NCI-H526 (cell line): ENCODE measurements at places on chromosomes 6 and 20.

GRCh38 chr6:17432356-17432755 lies 39.0 kb downstream of the CAP2 start:
- DNase-seq: no peak

DNA sequence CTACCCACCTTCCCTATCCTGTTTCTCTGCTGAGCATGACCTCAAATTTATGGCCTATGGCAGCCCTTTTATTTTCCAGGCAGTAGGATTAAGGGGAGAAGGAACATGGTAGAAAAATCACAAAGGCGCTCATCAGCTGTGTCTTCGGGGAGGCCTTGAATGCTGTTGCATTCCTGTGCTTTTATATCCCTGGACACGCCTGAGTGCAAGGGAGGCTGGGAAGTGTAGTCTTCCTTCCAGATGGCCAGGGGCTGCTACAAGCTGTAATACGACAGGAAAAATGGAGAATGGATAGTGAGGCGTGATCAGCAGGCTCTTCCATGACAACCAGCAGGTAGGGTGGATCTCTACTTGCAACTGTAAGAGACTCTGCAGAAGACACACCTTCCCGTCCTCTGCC lies 210.9 kb upstream of the GGTLC1 start:
- DNase-seq: no peak

DNA sequence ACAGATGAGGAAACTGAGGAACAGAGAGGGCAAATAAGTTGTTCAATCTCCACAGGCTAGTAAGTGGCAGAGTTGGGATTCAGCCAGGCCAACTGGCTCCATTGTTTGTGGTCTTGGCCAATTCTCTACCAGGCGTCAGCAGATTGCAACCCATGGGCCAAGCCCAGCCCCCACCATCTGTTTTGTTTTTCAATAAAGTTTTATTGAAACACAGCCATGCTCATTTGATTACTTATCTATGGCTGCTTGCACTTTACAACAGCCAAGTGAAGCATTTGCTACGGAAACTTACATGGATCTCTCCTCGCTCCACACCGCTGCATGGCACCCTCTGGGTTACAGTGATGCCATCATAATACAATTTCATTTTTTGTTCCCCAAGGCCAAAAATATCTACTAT lies 90.8 kb downstream of the ZNF217 start:
- DNase-seq: peak; percentile 29

- no peak for DNase-seq
Measured at GRCh38 chr20:50911716-50912115, 19.5 kb downstream of the ADNP start.

- peak; percentile 74 for DNase-seq
Measured at GRCh38 chr6:83057705-83058321, 7.8 kb downstream of the UBE3D start.

- DNase-seq: no peak
Measured at GRCh38 chr6:169513478-169514193, 188.2 kb downstream of the WDR27 start.

GRCh38 chr6:13702809-13703302 lies 8.8 kb downstream of the RANBP9 start:
- DNase-seq: no peak

DNA sequence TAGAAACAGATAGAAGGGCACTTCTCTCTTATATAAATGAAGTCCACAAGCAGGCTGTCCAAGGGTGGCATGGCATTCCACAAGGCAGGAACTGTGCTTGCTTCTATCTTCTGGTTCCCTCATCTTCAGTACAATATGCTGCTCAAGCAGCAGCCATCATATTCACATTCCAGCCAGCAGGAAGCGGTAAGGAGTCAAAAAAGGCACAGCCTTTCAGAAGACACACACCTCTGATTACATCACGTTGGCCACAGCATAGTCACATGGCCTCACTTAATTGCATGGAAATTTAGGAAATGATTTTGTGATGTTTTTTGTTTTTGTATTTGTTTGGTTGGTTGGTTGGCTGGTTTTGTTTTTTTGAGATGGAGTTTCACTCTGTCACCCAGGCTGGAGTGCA lies 19.0 kb downstream of the REM1 start:
- DNase-seq: peak; percentile 49

- DNase-seq: no peak
Measured at GRCh38 chr20:8809107-8809953, 259.6 kb upstream of the PLCB4 start.

GRCh38 chr6:148530394-148530953 lies 187.8 kb downstream of the SASH1 start:
- DNase-seq: peak; percentile 24

DNA sequence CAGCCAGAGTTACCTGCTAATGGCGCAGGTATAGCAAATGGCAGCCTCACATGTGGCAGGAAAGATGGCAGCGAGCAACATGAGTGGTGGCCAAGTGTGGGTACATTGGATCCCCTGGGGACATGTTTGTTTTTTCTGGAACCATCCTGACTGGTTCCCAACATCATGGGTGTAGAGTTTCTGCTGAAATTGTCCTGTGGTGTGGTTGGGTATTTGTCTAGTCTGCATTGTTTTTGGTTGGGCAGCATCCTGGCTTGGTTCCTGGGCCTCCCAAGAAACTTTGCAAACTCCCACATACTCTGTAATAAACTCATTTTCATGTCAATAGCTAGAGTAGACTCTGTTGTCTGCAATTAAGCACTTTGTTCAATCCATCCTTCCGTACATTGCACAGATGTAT lies 282.6 kb downstream of the CDC5L start:
- no peak for DNase-seq

- DNase-seq: no peak
Measured at GRCh38 chr20:32114305-32114960, 4.9 kb downstream of the TM9SF4 start.

DNA sequence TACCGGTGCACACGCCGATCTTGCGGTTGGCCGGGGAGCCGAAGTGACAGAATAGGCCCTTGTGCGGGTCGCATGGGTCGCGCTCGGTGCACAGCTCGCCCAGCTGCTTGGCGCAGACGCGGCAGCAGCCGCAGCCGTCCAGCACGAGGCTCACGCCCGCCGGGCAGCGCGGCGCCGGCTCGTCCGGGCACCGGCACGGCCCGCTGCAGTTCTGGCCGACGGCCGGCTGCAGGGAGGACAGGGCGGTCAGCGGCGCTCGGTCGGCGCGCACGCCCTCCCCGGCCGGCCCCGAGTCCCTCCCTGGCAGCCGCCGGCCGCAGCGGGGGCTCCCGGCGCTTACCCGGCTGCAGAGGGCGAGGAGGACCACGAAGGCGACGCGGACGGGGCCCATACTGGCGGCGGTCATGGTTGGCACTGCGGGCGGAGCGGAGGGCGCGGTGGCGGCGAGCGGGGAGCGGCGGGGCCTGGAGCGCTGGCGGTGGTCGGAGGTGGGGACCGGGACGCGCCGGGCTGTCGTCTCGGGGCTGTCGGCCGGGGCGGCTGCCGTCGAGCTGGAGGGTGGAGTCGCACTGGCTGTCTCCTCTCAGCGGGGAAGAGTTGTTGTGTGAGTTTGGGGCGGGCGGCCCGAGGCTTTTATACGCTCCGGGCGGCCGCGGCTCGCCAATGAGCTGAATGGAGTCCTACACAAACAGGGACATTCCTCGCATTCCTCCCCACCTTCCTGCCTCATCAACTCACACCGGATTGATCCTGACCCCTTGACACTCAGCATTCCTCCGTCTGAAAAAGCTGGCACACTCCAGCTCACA lies at the start of gene CCN2:
Gene CCN2, minus strand, starts transcription at position 606 of the 809 bp plus-strand sequence. Its CDS starts 200 bp downstream, at position 406.
- no peak for DNase-seq

DNA sequence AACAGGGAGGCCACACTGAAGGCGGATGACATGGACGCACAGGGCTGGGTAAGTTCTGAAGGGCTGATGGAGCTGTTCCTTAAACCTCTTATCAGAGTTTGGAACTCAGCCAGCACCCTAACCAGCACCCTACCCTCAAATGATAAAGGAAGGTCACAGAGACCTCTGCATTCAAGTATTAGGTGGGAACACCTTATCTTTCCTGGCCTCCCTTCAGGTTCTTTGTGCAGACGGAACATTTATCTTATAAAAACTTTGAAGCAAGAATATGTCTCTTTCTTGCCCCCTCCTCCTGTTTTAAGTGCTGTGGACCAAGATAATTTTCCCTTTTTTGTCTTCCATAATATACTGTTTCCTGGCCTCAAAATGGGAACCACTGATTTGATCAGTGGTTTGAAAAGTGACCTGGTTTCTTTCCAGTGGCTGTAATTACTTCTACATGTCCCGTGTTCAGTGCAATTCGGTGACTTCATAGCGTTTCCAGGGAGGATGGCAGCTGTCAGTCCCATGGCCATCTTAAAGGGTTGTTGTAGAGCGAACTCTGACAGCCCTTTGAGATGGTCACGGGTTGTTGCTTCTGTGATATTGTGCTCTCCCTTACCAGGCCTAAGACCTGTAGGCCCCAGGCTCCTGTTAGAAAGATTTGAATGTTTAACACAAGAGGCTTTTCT lies 213.2 kb upstream of the MYLIP start:
- DNase-seq: no peak

DNA sequence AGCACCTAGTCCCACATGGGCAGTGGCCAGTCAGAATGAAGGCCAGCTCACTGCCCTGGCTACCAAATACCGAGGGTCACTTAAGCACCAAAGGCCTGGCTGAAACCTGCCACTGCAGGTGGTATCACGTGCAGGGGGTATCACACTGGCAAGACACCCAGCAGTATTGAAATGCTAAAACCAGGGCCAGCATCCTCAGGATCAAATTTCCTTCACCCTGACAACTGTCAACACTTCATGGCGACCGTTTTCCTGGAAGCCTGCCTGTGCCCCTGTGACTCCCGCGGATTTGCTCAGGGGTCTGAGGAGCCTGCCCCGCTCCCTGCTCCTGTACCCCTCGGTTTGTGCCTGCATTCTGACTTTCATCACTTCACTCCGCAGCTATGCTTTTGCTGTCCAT lies 151.1 kb downstream of the TTLL2 start:
- DNase-seq: peak; percentile 9

- DNase-seq: no peak
Measured at GRCh38 chr6:150767571-150768018, 97.9 kb upstream of the MTHFD1L start.

- DNase-seq: no peak
Measured at GRCh38 chr20:50020288-50020687, 37.5 kb downstream of the SNAI1 start.

DNA sequence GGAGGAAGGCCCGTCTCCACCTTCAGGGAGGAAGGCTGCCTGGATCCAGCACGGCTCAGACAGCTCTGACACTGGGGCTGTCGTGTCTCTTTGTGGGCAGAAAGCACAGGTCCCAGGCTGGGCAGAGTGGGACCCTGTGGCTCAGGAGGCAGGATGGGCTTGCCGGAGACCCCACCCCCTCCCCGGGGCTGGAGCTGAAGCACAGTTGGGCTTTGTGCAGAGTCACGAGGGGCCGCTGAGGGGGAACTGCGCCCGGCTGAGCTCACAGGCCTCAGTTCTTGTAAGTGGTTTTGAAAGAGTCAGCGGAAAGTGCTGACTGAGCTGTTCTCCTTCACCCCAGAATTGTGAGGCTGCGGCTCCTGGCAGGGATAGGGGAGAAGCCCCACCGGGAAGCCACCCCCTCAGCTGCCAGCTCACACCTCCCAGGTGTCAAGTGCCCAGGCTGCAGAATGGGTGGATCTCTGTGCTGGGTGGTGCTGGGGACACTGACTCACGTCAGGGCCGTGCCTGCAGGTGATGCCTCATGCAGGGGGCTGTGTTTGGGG lies 145.5 kb upstream of the RNF24 start:
- peak; percentile 9 for DNase-seq

DNA sequence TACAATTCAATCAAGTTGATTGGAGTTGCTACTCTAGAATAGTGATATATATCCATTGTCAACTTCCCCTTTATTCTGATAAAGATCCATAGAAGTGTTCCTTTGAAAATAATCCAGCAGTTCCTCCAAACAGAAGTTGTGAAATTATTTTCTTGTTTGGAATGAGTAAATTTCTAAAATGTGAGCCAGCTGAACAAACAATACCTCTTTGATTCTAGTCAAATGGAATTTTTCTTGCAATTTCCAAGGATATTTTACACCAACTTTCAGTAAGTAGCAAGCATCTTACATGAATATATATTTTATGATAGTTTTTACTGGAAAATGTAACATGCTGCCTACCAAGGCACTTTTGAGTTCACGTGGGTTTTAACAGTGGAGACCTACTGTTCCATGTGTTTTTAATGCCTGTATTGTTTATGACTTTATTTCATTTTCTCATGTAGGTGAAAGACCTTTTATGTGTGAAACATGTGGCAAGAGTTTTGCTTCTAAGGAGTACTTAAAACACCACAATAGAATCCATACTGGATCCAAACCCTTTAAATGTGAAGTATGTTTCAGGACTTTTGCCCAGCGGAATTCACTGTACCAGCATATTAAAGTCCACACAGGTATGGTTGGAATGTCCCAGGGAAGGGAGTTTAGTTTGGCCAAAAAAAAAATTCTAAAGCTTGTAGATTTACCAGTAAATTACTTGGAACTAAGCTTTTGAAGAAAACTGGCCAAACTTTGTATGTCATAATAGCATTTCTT lies 6.5 kb downstream of the GZF1 start:
- no peak for DNase-seq

DNA sequence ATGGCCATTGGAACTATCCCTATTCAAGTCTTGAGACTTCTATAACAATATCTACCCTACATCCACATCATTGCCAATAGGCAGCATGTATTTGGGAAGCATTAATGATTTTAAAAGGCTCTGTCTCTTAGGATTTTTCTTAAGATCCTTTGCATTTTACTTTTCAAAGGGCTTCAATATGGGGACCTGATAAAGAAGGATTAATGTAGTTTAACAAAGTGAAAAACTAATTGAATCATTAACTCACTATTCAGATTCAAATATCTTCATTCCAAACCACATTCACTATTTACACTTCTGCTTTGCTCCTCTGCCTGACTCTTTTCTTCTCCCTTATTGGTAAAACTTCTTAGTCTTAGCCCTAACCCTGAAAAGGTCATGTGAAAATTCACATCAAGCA lies 333.0 kb downstream of the EPHA7 start:
- DNase-seq: no peak

GRCh38 chr6:13319891-13320564 lies 8.3 kb downstream of the TBC1D7 start:
- no peak for DNase-seq

DNA sequence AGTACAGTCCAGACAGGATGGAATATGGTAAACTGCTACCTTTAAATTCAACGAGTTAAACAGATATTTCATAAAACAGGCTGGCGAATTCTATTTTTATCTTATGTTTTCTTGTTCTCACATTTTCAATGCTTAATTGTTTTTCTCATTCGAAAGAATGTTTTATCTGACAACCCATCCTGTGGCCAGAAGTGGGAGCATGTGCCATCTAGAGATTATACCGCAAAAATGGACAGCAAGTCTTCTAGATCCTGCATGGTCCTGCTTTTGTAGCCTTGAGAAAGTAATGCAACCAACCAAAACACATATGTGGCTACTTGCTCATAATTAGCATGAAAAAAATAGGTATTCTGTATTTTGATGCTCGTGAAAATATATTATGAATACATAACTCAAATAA lies 30.7 kb downstream of the TUBB2B start:
- no peak for DNase-seq

GRCh38 chr6:107108201-107108890 lies 7.0 kb downstream of the BEND3 start:
- DNase-seq: no peak
